ENCODE measurements at places on chromosomes 5 and 9.

- DNase-seq, result no peak
These were observed 86.0 kb downstream of the TRPC7 start for GRCh38 chr5:136279314-136279713.

DNA sequence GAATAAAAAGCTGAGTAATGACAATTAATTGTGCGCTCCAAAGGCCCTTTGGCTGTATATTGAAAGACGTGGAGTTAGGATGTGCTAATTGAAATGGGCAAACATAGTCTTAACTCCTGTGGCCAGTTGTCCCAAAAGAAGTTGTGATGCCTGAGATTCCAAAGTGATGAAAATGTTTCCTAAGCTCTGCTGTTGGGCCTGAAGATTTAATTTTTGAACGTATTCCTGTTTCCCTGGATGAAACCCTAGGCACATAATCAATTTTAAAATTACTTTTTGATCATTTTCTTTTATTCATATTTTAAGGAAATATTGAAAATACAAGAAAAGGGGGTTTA, 87.9 kb downstream of the PRDM6 start:
- DNase-seq, result no peak

- no peak for DNase-seq
These were observed 28.1 kb downstream of the CPEB4 start for GRCh38 chr5:173916233-173916632.

DNA sequence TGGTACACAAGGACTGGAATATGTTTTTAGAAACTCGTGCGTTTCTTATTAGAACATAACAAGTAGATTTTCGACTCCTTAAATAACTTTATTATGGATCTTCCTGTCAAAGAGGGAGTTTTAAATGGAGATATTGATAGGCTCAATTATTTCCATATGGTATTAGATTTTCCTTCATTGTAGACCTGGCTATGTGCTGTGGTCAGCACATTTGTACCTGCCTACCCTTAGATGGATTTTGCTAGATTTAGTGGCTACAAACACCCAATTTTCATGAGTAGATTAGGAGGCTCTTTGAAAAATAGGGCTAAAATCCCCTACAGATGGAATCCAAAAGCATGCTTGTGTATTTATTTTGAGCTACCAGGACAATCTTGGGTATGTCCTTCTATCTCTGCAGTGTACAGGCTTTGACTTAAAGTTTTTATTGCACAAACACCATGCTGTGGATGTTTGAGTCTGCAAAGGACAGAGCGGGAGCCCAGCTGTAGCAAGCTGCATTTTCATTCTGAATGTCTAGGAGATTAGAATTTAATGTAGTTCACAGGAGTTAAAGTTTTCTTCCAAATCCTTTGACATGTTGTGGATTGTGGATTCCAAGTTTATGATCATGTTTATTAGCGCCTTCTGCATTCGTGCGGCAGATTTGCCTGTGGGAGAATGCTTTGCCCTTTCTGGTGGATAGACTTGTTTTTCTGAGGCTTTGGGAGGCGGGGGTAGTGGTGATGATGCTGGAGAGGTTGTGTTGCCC, 41.6 kb downstream of the GADD45G start:
- DNase-seq, result no peak

GRCh38 chr9:104233366-104233765, 139.3 kb downstream of the SMC2 start:
- no peak for DNase-seq

- no peak for DNase-seq
These were observed 28.4 kb downstream of the SLC12A2 start for GRCh38 chr5:128111818-128112448.

DNA sequence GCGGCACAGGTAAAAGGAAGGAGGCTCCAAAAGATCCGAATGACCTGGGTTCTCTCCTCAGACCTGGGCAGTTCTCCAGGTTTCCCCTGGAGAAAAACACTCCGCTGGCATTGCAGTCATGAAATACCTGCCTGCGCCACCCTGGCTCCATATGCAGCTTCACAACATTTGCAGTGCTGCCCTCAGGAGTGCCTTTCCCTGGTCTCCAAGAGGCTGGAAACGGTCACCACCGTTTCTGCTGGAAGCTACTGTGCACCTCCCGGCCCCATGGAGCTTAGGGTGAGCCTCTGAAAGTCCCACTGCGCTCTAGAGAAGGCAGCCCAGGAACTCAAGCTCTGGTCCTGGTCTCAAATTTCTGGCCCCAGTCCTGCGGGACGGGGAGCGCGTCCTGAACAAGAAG, 670 bp downstream of the UGT3A1 start:
- no peak for DNase-seq

DNA sequence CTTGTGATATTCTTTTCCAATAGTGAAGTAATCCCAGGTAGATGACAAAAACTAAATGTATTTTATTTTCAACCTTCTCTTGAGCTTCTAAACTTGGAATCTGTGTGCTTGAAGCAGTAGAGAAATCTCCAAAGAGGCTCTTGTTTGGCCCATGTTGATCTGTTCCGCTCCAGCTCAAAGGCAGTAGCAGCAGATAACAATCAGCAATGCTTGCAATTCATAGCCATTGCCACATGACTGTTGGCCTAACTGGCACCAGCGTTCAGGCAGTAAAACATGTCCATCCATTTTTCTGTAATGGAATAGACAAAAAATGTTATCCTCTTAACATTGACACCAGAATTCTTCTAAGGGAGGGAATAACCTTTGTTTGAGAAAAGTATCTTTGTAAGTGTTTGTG, 270.7 kb upstream of the MSX2 start:
- DNase-seq, result no peak

DNA sequence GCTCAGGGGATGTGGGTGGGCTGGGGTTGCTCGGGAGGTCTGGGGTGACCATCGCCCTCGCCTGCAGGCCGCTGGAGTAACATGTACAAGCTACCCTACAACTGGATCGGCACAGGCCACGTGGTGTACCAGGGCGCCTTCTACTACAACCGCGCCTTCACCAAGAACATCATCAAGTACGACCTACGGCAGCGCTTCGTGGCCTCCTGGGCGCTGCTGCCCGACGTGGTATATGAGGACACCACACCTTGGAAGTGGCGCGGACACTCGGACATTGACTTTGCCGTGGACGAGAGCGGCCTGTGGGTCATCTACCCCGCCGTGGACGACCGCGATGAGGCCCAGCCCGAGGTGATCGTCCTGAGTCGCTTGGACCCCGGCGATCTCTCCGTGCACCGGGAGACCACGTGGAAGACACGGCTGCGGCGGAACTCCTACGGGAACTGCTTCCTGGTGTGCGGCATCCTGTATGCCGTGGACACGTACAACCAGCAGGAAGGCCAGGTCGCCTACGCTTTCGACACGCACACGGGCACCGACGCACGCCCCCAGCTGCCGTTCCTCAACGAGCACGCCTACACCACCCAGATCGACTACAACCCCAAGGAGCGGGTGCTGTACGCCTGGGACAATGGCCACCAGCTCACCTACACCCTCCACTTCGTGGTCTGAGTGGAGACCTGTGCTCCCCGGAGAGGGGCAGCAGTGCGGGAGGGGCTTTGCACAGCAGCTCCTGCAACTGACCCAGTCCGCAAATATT, 33.0 kb downstream of the OLFML2A start:
- DNase-seq, result no peak

GRCh38 chr9:16521868-16522411, 348.5 kb downstream of the BNC2 start:
- DNase-seq, result no peak

DNA sequence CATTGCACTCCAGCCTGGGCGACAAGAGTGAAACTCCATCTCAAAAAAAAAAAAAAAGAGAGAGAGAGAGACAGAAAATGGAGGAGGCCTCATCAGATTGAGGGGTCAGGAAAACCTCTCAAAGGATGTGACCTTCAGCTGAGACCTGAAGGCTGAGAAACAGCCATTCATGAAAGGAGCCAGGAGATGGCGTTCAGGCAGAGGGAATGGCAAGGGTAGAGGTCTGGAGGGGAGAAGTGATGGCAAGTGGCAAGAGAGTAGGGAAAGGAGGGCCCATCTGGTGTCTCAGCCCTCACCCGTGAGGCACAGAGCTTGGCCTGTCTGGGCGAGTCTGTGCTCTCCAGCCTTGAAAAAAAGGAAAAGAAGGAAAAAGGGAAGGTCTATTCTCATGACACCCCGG, 17.0 kb downstream of the CAMK2A start:
- no peak for DNase-seq

DNA sequence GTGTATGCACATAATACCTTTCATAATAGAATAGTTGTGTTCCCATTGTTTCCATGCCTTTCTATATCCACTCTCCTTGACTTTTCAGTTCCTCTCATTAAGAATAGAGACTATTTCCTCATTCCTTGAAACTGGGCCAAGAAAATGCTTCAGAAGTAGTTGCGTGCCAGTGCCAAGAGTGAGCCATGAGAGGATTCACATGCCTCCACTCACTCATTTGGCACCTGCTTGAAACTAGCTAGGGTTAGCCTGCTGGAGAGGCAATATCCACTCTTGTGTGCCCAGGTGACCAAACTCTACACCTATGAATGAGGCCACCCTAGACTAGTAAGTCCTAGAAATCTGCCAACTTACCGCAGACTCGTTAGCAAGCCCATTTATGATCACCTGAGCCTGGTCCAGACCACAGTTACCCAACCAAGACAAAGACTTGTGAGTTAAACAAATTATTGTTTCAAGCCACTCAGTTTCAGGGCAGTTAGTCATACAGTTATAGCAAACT, 276.3 kb downstream of the EPB41L4A start:
- DNase-seq, result no peak

DNA sequence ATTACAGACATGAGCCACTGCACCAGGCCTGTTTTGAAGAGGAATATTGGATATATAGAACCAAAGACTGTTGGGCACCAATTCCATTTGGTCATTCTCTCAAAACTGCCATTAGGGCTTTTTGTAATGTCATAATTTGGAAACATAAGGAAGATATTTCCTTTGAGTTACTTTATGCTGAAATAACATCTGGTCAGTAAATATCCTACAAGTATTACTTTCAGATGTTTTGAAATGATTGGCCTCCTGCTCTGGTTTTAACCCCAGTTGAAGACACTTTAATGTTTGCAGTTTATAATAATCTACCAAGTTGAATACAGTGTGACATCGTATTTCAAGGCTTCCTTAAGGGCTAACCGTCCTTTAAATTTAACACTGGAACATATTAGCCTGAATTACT, 33.6 kb downstream of the LRRTM2 start:
- no peak for DNase-seq

DNA sequence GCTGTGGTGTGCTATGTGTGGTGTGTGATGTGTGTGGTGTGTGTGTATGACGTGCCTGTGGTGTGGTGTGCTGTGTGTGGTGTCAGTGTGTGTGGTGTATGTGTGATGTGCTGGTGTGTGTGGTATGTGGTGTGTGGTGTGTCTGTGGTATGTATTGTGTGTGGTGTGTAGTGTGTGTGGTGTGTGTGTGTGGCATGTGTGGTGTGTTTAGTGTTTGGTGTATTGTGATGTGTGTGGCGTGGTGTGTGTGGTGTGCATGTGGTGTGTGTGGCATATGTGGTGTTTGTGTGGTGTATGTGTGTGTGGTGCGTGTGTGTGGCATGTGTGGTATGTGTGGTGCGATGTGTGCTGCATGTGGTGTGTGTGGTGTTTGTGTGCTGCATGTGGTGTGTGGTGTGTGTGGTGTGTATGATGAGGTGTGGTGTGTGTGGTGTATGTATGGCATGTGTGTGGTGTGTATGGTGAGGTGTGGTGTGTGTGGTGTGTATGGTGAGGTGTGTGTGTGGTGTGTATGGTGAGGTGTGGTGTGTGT, 18.3 kb upstream of the RNU6ATAC start:
- no peak for DNase-seq

GRCh38 chr5:131430794-131431193, 166.9 kb downstream of the CDC42SE2 start:
- DNase-seq, result no peak

- no peak for DNase-seq
These were observed 160.8 kb downstream of the TSSK1B start for GRCh38 chr5:113273948-113274347.

GRCh38 chr5:66351813-66352212, 207.7 kb downstream of the SREK1 start:
- DNase-seq, result no peak

DNA sequence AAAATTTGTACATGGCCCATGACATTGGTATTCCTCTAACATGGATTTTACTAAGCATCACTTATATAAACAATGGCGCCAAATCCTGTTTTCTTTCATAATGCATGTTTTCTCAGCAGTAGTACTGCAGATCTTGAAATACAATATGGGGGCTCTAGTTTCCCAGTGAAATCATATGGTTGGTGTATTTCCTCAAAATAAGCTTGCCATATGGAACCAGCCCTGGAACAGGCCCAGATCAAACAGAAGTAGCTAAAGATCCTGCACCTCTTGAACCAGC, 163.9 kb downstream of the ZNF608 start:
- no peak for DNase-seq

DNA sequence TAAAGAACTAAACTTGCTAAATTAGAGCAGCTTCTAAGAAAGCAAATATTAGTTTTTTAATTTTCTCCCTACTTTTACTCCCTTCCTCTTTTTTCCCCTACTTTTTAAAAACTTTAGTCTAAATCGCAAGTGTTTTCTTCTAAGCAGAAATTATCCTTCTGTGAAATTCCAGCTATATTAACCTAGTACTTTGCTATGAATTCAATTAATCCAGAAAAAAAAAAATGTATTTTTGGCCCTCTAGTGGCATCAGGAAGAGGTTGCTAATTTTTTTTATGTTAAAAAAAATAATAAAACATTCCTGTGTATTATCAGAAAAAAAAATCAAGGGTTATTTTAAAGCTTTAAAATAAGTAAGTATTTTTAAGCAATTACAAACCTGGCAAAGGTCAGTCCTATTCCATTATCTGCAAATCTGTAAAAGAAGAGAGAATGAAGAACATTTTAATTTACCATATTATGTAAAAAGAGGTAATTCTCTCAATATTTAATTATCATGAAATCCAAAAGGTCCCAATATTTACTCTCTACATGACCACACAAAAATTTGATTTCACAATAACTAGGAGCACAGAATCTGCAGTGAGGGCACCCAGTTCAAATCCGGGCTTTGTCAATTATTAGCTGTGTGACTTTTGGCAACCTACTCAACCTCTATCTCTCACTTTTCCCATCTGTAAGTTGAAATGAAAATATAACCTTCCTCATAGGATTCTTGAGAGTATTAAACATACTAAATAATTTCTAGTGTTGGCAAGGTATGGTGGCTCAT, 52.0 kb downstream of the CEMIP2 start:
- DNase-seq, result no peak

- no peak for DNase-seq
These were observed 1.1 kb downstream of the TESK1 start for GRCh38 chr9:35606138-35606504.

DNA sequence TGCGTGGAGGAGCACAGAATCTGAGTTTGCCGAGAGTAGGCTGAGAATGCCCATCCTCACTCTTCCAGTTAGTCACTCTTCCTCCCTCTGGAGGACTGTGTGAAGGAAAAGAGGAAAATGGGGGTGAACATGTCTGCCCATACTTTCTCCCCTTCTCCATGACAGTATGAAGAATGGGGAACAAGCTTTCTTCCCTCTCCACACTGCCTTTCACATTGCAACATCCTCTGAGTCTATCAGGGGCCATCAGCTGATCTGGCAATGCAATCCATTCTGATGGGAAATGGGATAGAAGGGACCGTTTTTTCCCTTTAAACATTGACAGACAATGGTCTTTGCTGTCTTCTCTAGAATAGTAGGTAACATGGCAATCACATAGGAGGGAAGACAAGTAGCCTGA, 56.8 kb downstream of the UGCG start:
- no peak for DNase-seq

GRCh38 chr5:103444333-103445038, 118.1 kb downstream of the NUDT12 start:
- DNase-seq, result no peak

GRCh38 chr9:116425244-116425643, 261.9 kb upstream of the TRIM32 start:
- DNase-seq, result no peak
